Renal cortical epithelial cell (primary cell): ENCODE measurements at places on chromosomes 11 and 22.
A peak's percentile ranks its signal among the peaks of the same experiment; 100 is the strongest.

DNA sequence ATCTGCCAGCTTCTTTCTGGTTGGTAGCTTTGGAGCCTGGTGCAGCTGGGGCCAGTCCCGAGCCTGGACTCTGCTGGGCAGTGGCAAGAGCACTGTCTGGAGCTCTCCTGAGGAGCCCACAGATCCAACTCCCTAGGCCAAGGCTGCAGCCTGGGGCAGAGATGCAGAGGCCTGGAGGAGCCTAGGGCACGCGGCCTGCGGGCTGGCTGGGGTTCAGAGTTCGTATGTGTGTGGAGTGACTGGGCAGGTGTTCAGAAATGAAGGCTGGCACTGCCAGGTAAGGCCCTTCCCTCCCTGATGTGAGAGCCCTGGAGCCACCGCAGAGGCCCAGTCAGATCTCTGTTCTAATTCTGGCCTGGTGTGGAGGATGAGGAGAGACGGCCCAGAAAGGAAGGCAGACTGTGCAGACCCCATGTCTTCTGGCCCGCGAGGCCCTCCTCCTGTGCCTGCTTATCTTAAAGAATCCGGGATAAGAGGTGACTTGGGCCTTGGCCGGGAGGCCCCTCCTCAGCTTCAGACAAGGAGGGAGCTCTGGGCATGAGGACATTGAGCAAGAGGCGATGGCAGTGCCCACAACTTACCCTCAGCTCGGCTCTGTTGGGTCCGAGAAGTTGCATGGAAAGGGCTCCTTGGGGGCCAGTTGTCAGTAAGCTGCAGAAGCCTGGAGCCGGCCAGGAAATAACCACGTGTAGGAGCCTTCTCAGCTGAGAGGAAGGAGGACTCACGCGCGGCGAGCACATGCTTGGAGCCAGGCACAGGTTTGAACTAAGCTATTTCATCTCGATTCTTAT lies 62.2 kb upstream of the B3GAT1 start:
- no peak for DNase-seq

GRCh38 chr11:66447012-66447411 lies 8.4 kb upstream of the MRPL11 start:
- DNase-seq = no peak

DNA sequence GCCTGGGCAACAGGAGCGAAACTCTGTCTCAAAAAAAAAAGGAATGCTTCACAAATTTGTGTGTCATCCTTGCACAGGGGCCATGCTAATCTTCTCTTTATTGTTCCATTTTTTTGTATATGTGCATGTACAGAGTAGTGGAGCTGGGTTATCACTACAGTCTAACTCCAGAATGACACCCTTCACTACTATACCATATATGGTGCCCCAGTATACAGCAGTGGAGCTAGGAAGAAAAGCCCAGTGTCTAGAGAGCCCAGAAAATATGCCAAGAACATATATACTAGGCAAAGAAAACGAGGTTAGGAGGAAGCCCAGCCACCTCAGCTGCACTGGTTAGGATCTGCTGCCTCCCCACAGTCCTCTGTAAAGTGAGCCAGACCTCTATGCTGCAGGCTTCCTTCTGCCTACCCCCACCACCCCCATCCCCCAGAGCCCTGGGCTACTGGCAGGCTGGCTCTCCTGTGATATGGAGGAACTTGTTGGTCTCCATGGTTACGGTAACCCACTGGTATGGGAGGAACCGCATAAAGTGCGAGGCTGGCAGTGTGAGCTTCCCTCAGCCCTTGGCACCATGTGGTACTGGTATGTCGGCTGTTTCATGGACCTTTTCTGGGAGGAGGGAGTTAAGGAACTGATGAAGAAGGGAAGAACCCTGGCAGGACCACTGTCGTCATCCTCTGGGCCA lies 34.3 kb downstream of the RCOR2 start:
- DNase-seq = peak; percentile 38

GRCh38 chr11:73126804-73127480 lies 15.2 kb downstream of the FCHSD2 start:
- no peak for DNase-seq

DNA sequence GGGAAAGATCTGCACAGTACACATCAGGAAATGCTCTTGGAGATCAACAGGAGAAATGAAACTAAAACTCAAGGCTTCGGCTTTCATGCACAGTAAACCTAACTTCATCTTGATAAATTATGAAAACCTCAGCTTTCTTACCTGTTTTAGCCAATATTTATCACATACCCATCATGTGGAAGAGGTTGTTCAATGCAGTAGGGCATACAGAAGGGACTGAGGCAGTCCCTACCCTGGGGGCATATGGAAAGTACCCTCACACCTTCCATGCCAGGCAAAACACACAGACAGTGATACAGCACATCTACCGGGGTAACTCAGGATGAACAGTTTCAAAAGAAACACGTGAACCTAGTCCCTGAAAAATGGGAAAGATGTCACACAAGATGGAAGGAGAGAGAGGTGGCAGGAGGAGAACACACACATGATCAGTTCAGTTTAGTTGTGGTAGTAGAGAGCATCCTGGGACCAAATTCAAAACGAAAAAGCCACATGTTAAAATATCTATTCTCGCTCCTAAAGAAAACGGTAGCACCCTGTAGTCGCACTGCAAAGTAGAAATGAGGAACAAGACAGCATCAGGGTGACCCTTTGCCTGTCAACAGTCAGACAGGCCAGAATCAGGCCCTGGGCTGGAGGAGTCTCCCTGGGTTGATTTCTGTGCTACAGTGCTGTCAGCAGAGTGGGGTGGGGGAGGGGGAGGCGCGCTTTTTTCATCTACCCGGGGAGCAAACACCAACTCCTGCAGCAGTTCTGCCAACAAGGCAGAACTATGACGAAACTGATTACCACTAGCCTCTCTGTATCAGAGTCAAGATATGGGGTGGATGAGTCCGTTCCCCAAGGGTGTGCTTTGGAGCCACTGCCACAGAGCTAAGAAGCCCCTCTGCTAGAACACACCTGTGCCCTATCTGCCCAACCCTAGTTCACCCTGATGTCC lies 1.3 kb downstream of the HIRA start:
- DNase-seq = peak; percentile 39

DNA sequence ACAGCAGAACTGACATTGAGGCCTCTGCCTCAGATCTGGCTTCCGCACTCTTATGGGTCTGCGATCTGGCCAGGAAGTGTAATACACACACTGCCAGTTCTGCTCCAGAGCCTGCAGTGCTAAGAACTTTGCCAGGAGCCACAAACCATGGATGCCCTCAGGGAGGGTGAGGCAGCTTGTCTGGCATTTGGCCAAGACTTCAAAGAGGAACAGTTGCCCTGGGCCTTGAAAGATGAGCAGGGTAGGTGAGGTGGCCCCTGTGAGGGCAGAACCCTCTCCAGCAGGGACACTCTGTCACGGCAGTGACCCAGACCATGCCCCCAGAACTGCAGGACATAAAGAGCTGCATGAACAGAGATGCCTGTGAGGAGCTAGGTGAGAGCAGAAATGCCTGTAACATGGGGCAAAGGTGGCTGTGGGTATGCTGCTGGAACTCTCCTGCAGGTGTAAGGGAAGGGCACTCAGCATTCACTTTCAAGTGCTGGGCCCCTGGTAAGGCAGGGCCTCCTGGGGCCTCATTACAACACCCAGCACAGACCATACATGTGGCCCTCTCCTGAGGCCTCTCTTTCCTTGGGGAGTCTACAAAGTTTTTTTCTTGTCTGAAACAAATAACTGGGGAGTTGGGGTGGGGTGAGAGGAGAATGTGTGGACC lies 47.3 kb downstream of the NEU3 start:
- DNase-seq = peak; percentile 77

GRCh38 chr11:123654566-123655081 lies at the start of gene SCN3B:
SCN3B (minus strand) TSS chr11:123654624; CDS start chr11:123653801, 823 bp downstream.
- DNase-seq = peak; percentile 35

DNA sequence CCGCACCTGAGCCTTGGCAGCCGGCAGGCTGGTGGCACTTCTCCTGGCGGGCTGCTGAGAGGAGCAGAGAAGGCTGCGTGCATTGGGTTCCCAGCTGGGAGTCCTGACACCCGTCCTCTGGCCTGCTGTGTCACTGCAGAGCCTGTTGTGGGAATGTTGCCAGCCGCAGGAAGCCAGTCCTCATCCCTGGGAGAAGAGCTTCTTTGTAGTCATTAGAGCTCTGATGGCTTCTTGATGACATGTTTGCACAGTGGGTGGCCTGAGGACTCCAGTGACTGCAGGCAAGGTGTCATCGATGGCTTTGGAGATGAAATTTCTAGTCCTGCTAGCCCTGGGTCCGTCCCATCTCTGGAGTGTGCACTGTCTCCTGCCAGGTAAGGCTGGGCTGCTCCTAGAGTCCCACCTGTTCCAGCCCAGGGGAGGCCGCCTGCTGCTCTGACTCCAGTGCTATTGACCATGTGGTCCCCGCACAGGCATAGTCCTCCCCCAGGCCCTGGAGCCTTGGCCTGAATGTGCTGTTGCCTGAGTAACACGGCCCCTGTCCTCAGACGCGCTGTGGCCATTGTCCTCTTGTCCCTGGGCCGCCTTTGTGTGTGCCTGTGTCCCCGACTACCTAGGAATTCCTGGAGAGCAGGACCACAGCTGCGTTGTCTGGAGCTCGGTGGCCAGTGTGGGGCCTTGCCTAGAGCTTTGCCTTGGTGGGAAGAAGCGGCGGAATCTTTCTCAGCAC lies 129.2 kb downstream of the CACNA1I start:
- DNase-seq = no peak
